ENCODE measurements at places on chromosomes 4 and X. TPM values are rescaled to one million over a fixed set of nuclear protein-coding genes. Genes with fewer than 3 reads are reported as not detected.
A peak's percentile ranks its signal among the peaks of the same experiment; 100 is the strongest.

KLB gene
- 0.26 TPM for polyA plus RNA-seq

SRPK3 gene
- polyA plus RNA-seq, result 0.55 TPM

ARMCX1 gene
- 50.5 TPM for polyA plus RNA-seq

GRCh38 chr4:155376387-155377268, at the start of gene MAP9:
MAP9 (minus strand) TSS chr4:155376965; CDS start chr4:155375850, 1,115 bp downstream.
- DNase-seq, result peak; percentile 90

GRCh38 chr4:129747756-129748155, 651.8 kb downstream of the C4orf33 start:
- DNase-seq, result no peak

DNA sequence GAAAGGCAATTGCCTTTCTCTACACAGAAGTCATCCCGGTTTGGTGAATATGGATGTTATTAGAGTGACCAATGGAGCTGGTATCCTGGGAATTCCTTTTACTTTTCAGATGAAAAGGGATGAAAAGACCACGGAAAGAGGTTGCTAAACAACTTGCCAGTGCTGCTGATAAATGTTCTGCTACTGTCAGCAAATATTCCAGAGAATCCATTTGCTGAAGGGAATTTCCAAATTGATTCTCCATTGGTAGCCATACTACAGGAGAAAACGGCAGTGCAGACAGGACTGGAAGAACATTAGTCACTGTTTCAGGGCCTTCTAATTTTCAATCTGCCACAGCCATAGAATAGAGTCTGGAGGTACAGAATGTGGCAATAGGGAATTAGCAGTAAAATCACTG, 451.5 kb downstream of the PCDH11X start:
- no peak for DNase-seq

CXCL5 gene
- 0.11 TPM for polyA plus RNA-seq

DNA sequence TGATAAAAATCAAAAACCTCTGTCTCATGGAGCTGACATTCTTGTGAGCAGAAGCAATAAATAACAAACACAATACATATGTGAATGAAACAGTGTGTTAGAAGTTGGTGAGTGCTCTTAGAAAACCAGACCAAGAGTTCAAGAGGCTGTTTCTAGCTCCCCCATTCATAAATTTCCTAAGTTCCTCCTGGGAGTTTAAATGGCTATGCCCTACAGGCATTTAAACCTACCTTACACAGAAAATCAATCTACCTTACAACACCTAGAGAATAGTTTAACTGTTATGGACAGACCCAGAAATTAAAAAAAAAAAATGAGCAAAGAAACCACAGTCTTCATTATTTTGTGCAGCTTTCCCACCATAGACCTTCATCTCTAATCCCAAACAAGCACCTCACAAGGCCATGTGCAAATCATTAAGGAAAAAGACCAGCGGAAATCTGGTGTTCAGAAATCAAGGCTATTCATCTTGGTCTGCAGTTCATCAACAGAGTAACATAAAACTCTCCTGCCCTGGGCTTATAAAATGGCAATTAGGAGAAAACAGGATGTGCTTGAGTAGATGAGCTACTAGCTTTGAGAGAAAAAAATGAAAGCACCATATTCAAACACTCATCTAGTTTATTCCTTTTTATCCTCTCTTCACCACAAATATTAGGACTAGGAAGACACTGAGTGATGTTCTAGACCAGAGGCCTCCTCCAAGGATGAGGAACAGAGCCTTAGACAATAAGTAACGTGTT, 147.2 kb downstream of the SHROOM3 start:
- no peak for DNase-seq

CT45A2 gene
- polyA plus RNA-seq, result not detected

GRCh38 chr4:8746523-8747466, 124.8 kb downstream of the HMX1 start:
- DNase-seq, result no peak

TLL1 gene
- 2.4 TPM for polyA plus RNA-seq

DNA sequence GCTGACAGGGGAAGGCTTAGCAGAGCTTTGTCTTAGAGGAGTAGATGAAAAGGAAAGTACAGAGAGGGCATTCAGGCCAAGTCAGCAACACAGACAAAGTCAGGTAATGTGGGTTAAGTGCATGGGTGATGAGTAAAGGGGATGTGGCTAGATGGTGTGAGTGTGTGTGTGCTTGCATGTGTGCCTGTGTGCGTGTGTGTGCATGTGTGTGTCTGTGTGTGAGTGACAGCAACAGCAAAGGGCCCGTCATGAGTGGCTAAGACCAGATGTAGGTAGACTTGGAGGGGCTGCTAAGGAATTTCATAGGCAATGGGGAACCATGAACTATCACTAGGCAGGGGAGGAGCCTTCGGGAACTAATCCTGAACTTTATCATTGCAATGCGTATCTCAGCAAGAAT, 2.2 kb upstream of the GPR78 start:
- DNase-seq, result no peak

- DNase-seq, result no peak
These were observed 1.3 kb upstream of the OTUD5 start for GRCh38 chrX:48958635-48959094.

PARM1 gene
- 52.7 TPM for polyA plus RNA-seq

DNA sequence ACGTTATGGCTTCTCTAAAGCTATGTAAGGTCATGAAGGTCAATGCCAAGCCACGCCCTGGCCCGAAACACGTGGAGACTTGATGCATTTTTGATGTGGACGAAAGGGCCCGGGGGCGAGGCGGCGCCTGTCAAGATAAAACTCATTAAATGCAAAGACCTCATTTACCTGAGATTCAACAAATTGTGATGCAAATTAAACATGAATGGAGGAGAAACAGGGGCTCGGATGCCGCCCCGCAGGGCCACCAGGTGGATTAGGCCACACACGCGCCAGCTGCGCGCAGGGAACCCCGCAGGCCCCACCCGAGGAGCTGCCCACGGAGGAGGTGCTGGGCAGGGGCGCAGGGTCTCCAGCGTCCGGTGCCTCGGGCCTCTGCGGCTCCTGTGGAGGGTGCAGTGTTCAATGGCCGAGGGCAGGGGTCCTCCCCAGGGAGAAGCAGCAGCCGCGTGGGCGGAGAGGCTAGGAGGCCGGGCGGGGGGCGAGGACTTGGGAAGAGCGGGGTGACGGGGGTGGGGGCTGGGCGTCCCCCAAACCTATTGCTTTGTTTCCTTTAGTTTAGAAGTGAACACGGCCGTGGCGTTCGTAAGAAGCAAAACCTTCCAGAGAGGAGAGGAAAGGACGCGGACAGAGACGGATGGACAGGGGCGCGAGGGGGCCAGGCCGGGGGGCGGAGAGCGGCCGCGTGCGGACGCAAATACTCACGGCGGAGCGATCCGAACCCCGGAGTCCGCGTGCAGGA, 40.4 kb downstream of the CPLX1 start:
- DNase-seq, result no peak
